ENCODE measurements at places on chromosomes 5 and 9. TPM values are rescaled to one million over a fixed set of nuclear protein-coding genes. Genes with fewer than 3 reads are reported as not detected.
A peak's percentile ranks its signal among the peaks of the same experiment; 100 is the strongest.

EXOC3 gene
- polyA plus RNA-seq, result 15.3 TPM

DNA sequence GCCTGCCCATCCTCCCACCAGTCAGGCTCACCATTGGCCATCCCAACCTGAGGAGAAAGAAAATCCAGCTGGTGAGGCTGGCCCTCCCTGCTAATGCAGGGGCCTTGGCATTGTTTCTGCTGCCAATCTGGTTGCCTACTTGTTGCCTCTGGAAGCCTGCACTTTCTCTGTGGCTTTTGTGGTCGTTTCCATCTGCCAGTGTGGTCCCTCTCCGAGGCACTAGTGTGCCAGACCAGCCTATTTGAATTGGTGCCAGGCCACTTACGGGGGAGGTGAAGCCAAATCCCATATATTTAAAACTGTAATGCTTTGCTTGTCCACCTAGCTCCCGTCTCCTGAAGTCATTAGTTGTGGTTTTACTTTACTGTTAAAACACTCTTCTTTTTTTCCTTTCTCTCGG is 213.4 kb upstream of the ADAMTSL1 start:
- no peak for DNase-seq

DPYSL3 gene
- polyA plus RNA-seq, result 14.5 TPM

DNA sequence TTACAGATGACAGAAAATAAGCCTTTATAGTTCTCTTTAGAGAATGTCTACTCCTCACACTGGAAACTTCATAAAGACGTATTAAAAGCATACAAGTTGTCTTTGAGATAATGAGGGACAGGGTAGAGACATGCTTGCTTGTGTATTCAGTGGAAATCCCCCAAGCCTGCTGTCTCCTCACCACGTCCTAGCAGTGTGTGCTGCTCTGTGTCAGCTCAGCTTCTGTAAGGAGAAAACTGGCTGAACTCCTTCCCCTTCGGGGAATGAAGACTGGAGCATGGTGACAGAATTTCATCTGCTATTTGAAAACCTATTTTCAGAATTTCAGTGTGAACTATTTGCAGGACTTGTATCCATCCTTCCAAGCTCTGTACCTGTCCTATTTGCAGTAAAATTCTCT is 9.4 kb downstream of the OR2V2 start:
- DNase-seq, result no peak

TOMM5 gene
- 275 TPM for polyA plus RNA-seq

DNA sequence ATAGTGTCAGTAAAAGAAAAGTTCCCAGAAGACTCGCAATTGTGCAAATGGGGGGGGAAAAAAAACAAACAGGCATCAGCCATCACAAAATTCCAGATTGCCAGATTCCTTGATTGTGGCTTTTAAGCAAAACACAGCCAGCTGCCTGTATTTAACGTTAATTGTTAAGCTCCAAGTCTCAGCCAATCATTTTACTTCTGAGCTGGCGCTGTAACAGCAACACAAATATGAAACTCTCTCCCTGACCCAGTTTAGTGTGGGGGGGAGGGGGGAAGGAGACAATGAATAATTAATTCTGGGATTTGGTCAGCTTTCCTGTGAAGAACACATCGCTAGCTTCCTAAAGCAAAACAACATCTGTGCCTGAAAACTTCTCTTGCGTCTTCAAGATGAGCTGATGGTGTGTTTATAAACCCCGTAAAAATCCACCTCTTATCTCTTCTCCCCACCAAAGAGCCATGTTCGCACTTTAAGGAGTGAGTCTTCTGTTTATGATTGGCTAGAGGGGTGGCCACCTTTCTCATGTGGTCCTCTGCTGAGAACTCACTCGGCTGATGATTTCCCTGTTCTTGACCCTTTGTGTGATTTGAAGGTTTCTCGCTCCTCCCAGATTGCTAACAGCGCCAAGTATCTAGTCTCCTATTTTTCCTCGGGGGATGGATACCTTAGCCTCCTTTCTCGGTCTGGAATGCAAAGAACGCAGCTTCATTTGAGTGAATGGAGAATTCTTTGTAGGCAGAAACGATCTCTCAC is 160.2 kb upstream of the DAPK1 start:
- DNase-seq, result peak; percentile 15

DNA sequence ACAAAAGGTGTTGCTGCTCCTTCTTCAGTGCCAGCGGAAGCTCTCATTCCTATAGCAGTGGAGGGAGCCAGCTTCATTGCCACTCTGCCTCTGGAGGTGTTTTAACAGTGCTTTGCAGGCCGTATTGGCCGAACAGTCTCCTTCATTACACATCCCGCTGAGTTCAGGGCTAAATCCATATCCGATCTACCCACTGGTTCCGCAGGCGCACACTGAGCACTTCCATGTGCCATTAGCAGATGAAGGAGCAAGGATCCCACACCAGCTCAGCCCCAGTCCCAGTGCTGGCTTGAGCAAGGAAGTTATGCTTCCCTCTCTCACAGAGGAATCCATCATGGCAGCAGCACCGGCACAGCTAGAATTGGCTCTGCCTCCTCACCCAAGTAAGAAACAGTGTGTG is 121.2 kb upstream of the IRX2 start:
- no peak for DNase-seq

DNA sequence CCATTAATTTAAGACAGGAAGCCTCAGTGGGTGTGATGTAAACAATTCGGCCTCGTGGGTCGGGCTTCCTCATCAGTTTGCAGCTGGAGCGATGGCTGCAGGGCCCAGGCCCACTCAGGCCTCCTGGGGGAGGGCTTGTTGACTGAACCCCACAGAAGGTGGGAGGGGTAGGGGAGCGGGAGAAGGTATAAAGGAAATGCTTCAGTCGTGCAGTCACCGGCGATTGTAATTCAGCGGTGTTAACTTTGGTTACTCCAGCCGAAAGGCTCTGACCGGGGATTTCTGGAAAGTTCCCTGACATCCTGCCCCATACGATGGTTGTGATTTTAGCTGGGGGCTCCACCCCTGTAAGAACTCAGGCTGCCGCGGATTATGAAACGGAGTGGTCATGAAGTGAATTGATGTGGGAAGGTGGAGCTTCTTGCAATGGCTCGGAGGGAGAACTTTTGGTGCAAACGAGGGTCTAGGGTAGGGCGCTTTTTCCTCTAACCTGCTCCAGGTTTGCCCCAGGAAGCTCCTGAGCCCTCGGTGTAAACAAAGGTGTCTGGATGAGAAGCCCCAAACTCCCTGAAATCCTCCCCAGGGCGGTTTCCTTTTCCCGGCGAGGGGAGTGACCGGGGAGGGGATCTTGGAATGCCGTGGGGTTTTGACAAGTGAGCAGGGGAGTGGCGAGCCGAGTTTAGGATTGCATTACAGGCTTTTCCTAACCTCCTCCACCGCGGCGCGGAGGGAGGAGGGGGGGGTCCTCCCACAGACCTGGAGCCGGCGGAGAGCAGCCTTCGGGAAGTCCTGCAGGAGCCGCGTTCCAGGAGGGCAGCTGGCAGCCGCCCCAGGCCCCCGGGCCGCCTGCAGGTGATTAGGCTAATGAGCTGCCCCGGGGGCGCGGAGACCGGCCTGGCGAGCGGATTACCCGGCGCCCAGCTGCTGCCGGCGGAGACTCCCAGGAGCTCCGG is 215.5 kb downstream of the PDZD2 start:
- DNase-seq, result peak; percentile 63

PLPP1 gene
- 7.1 TPM for polyA plus RNA-seq

ANKRD20A1 gene
- polyA plus RNA-seq, result 0.09 TPM

- DNase-seq, result no peak
Observed at GRCh38 chr5:128082551-128083032, 974 bp upstream of the SLC12A2 start.

DNA sequence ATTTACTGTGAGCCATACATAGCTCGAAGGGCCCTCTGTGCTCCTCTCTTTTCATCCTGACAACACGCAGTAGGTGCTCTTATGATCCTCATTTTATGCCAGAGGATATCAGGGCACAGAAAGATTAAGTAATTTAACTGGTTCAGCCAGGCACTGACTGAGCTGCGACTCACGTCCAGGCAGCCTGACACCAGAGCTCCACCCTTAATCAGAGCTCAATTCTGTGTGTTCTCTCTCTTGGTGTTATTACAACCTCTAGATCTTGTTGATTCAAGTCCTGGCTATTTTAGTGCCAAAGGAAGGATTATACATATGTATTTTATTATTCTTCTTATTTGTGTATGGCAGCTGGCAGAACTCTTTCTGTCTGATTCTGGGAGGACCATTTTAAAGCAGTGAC is 59.7 kb downstream of the OSMR start:
- DNase-seq, result peak; percentile 14

GRCh38 chr9:126722252-126722921 is 82.5 kb upstream of the ZBTB43 start:
- DNase-seq, result no peak

MELK gene
- 49.8 TPM for polyA plus RNA-seq

DNA sequence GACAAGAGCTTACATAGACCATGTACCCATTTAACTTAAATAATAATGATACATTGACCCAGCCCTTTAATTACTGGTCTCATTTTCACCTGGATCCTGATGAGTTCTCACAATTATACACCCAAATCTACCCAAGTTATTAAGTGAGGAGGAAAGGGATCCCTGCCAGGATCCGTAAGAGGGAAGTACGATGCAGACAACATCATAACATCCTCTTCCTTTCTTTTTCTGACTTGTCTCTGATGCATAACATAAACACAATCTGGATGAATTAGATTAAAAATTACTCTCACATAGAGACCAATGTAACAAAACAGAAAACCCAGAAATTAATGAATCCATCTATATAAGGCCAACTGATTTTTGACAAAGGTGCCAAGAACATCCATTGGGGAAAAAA is 17.0 kb downstream of the MARCHF3 start:
- no peak for DNase-seq

- no peak for DNase-seq
Observed at GRCh38 chr9:107193251-107193650, 89.8 kb upstream of the RAD23B start.

DNA sequence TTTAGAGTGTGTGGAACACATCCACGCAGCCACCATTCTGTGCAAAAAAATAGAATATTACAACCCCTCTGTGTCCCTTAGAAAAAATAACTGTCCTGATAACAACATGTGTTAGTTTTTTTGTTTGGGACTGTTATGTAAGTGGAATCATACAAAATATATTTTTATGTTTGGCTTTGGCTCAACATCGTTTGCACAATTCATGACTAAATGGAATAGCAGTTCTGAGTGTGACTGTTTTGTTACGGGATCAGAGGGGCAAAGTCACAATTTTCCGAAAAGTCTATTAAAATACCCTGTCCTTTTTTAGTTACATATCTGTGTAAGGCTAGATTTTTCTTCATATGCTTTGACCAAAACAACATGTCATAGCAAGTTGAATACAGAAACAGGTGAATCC is 12.8 kb downstream of the MTREX start:
- no peak for DNase-seq

FAM221B gene
- not detected for polyA plus RNA-seq

GFI1B gene
- polyA plus RNA-seq, result not detected

- DNase-seq, result no peak
Observed at GRCh38 chr5:1760656-1761452, 38.8 kb downstream of the MRPL36 start.

DNA sequence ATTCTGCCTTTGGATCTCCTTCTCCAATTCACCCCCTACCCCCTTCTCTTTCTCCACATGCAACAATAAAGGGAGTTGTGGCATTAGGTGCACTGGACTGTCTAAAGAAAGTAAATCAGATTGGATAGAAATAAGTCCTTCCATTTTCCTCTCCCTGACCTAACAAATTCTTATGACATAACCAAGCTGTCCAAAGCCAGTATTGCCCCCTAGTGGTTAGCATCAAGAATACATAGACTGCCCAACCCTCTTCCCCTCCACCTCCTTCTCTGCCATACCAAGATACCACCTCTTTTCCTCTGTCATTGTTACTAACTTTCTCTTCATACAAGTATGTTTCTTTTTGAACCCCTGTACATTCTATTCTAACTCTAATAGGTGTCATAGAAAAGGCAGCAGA is 45.7 kb downstream of the PPARGC1B start:
- DNase-seq, result no peak

IRGM gene
- not detected for polyA plus RNA-seq

DNA sequence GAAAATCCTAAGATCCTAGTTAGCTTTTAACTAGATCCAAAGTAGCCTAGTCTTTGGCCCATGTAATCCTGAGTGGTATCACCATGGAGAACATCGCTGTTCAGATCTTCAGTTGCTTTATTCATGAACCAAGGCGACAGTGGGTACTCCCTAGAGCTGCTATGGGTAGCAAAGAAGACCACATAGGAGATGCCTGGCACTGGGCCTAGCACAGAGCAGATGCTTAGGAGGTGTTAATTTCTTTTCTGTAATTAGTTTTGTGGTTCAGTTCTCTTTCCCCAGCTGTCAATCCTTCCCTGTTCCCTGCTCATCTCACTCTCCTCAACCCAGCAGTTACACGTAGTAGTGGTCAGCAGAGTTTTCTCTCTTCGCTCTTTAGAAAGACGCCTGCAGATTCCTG is 9.3 kb downstream of the CAST start:
- no peak for DNase-seq

DNA sequence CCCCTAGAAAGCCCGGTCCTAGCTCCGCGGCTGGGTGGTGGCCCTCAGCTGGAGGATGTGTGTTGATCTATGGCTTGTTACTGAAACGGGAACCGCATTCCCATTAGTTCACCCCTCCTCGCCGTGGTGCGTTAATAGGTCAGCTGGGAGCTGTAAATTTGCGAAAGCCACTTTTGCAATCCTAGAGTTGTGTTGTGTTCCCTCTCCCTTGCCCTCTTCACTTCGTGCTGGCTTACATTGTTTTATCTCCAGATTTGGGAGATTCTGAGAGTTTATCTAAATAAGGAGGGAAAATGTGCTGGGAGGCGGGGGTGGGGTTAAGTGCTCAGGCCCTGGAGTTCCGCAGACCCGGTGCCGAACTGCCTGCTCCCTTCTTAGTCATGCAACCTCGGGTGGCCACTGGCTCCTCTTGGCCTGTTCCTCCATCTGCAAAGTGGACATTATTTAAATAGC is 62.8 kb downstream of the HMCN2 start:
- no peak for DNase-seq

RELL2 gene
- 21.5 TPM for polyA plus RNA-seq

NTNG2 gene
- 0.06 TPM for polyA plus RNA-seq

GRCh38 chr9:129342591-129343423 is 164.7 kb upstream of the IER5L start:
- DNase-seq, result no peak

MYMK gene
- not detected for polyA plus RNA-seq

DNA sequence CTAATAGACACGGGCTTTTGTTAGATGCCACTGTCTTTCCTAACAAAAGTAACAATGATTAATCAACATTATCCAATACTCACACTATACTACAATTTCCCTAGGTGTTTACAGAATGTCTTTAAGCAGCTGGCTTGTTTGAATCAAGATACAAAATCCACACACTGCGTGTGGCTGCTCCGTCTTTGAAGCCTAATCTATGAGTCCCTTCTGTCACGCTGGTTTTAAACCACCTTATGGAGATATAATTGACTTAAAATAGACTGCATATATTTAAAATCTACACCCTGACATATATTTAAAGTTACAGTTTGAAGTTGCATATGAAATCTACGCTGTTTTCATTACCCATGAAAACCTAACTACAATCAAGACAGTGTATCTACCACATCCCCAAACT is 73.9 kb upstream of the TBC1D9B start:
- DNase-seq, result no peak

DNA sequence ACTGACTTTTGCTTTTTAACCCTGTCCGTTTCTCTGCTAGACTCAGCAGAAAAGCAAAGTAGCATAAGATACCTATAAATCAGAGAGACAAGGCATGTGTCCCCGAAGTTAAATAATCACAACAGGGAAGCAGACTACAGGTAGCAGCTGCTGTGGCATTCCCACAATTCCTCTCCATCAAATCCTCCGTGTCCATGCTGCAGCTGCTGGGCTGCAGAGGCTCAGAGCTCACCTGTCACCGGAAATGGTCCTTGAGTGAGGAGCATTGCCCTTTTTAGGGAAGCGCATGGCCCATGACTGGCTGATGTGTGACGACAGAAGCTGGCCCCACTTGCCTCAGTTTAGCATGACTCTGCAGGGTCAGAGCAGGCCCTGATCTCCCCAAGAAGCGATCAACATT is 125.0 kb downstream of the MSX2 start:
- DNase-seq, result no peak
